ENCODE measurements at places on chromosomes 3 and 15.

DNA sequence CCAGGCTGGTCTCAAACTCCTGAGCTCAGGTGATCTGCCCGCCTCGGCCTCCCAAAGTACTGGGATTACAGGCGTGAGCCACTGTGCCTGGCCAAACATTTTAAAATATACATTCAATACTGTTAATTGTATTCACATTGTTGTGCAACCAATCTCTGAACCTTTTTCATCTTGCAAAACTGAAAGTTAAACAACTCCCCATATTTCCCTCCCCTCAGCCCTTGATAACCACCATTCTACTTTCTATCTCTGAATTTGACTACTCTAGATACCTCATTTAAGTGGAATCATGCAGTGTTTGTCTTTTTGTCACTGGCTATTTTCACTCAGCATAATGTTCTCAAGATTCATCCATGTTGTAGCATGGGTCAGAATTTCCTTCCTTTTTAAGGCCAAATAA, 30.0 kb downstream of the HMCES start:
- DNase-seq, result no peak

DNA sequence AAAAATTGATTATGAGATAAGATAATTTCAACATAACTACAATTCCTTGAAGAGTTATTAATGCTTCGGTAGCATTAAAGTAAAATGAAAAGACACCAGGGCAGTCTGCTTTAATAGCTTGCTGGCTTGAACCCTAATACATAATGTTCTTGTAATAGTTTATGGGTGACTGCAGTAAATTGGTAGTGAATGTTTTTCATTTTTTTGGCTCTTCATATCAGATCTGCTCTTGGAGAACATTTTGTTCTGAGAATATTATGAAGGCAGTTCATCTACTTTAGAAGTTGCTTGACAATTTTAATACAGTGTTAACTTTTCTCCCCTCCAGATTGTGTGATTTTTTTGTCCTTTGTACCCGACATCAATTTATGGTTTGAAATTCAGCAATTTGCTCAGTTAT, 128.4 kb downstream of the ZBTB20 start:
- DNase-seq, result no peak

GRCh38 chr15:63718590-63719035, 115.1 kb downstream of the HERC1 start:
- no peak for DNase-seq

DNA sequence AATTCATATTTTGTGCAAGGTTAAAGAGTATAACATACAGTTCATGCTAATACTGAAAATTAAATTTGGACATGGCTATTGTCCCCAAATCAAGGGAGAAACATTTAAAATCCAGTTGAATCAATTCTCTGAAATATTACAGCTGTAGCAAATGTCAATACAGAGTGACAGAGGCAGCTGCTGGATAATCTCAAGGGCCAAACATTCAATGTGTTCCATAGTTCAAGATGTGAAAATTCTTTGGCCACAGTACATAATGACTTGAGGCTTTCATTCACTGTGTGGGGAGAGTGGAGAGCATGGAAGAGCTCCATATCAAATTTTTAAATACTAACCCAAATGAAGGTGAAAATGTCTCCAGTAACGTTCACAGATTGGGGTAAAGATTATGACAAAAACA, 1192.8 kb upstream of the CADM2 start:
- no peak for DNase-seq

DNA sequence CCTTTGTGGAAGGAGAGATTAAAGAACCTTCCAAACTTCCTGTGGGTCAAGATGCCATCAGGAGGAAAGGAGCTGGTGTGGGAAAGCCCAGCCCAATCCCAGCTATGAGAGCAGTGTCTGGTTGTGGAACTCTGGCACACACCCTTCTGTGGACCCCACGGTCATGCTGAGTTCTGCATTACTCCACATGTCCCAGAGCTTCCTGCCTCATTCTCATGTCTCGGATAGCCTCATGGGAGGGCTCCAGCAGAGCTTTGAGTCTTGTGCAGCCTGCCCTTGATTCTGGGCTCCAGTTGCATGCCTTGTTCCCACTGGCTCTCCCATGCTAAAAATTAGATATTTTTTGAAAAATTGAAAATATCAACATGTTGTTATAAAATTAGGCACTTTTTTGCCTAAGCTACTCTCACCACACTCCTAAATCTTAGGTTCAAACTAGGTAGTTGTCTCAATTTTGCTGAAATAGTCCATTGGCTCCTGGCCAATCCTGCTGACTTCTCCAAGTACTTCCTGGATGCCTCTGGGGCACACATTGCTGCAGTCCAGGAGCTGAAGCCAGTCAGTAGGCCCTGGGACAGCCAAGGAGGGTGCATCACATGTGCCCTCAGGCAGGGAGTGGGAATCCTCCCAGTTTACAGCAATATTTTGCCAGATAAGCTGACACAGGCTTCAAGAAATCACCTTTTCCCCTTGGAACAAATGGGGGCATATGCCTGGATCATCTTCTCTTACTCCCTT, 144.3 kb downstream of the EEFSEC start:
- no peak for DNase-seq

GRCh38 chr3:195198426-195199346, 72.3 kb downstream of the XXYLT1 start:
- no peak for DNase-seq

GRCh38 chr3:109927726-109928125, 590.4 kb upstream of the DPPA4 start:
- DNase-seq, result no peak

GRCh38 chr3:116165135-116165534, 280.2 kb downstream of the LSAMP start:
- no peak for DNase-seq

DNA sequence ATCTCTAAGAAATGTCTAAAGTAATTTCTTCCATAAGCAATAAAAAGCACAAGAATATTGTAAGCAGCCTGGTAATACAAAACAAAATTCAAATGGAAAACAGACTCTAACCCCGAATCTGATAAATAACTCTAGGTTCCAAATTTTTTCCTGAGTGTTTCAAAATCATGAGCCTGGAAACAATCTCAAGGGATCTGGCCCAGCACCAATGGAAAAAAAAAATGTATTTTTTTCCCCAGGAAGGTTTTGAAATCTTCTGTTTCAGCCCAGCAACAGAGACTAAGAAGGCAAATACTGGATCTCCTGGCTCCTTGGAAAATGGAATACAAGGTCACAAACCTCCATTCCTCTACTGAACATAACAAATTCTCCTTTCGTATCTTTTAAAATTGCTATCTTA, 13.0 kb downstream of the TBC1D2B start:
- DNase-seq, result no peak

DNA sequence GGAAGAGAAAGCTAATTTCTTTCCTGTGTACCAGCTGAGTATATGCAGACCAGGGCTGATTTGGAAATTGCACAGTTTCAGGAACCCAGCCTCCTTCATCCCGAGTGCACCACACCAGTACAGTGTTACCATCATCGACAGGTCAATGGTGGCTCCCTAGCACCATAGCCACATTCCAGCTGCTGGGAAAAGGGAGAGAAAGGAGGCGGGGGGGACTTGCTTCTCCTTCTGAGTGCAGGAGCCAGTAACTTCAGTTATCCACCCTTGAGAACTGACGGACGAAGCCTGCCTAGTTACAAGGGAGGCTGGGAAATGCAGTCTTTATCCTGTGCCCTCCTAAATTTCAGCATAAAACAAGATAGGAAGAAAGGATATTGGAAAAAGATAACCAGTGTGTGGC, 129.7 kb upstream of the PRICKLE2 start:
- no peak for DNase-seq

- DNase-seq, result no peak
Measured at GRCh38 chr3:102302020-102302419, 132.8 kb upstream of the ZPLD1 start.

DNA sequence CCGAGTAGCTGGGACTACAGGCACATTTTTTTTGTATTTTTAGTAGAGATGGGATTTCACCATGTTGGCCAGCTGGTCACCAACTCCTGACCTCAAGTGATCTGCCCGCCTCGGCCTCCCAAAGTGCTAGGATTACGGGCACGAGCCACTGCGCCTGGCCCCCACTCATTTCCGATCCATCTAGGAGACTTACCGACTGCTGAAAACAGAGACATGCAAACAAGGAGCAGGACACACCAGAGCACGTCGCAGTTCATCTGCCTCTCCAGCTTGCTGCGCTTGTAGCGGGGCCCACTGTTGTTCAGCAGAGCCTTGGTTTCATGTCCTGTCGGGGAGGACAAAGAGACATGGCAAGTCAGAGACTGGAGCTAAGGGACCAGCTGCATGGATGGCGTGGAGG, 137.4 kb downstream of the ATP10A start:
- no peak for DNase-seq

- DNase-seq, result no peak
Measured at GRCh38 chr15:42404461-42405235, 45.3 kb downstream of the CAPN3 start.

GRCh38 chr15:24318981-24319380, 356.6 kb upstream of the NPAP1 start:
- DNase-seq, result no peak

- no peak for DNase-seq
Measured at GRCh38 chr15:85540085-85540797, 159.8 kb downstream of the AKAP13 start.

DNA sequence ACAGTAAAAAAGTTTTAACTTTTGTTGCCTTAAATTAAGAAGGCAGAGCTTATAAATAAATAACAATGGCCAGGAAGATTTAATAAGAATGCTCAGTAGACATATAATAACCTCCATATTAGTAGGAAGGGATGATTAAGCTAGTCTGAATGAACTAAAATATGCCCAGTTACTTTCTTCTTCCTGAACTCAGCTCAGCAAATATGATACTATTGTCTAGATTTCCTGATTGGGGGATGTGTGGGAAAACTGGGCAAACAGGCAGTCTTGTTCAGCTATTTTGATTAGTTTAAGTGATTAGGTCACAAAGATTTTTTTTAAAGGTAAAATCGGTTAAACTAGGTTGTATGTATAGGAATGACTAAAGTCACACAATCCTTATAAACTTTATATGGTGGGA, 167.2 kb upstream of the SLC2A2 start:
- no peak for DNase-seq

DNA sequence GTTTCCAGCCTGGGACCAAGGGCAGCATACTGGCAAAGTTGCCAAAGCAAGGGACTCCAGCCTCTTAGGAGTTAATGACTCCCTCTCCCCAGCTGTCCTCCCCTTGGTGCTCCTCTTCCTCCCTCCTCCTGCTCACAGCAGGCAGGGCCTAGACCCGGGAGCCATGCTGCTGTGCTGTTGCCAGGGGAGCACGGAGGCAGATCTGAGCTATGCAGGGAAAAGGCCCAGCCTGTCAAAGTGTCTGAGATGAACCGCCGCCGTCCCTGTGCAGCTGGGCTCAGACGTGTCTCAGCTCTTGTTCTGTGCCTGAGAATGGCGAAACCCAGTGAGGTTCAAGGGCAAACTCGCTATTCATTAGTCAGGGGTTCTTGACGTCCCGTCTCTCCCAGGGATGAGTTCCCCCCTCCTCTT, 60.8 kb upstream of the POLG start:
- no peak for DNase-seq

DNA sequence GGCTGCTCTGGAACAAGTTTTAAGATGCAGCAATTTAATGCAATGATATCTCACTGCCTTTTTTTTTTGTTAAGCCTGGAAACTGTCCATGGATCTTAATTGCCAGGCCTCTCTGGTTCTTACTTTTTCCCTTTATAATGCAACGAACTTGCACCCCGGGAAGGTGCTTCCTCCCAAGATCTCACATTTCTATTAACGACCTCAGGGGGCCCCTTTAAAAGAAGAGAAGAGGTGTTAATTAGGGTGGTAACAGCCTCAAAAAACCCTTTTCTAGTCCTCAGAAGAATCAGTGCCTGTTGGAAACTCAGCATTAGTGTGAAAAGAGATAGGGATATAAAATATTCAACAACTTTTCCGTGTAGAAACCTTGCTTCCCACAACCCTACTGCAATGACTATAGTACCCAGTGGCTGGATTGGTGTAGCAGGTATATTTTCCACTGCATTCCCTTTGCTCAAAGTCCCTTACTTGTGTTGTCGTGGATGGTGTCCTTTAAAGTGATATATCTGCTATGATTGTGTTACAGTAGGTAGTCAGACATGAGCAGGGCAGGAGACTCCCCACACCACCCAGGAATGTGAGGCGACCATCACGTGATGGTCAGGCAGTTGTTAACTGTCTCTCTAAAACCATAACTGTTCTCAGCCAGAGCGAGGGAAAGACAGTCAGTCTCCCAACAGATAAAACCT, 121.8 kb downstream of the CTNNB1 start:
- DNase-seq, result no peak

- no peak for DNase-seq
Measured at GRCh38 chr3:15120986-15121385, 22.0 kb upstream of the RBSN start.

GRCh38 chr3:39295184-39295775, 15.4 kb upstream of the CX3CR1 start:
- no peak for DNase-seq

GRCh38 chr3:127316685-127317084, 28.8 kb upstream of the PRR20G start:
- no peak for DNase-seq

DNA sequence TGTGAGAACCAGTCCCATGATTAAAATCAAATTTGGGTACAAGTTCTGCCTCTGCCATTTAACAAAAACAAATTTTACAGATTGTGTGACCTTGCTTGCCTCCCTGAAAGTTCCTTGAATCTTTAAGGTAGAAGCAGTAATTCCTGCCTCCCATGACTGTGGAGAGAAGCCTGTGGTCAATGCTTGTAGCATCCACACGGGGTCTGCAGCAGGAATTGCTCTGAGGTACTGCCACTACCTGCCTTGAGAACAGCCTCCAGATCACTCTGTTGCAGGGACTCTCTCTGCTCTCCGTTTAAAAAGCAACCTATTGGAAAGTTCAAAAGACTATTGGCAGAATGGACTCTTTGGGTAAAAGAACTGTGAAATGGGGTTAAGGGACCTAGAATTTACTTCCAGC, 75.9 kb downstream of the SST start:
- DNase-seq, result no peak

GRCh38 chr3:154071146-154071545, 50.0 kb upstream of the ARHGEF26 start:
- no peak for DNase-seq

DNA sequence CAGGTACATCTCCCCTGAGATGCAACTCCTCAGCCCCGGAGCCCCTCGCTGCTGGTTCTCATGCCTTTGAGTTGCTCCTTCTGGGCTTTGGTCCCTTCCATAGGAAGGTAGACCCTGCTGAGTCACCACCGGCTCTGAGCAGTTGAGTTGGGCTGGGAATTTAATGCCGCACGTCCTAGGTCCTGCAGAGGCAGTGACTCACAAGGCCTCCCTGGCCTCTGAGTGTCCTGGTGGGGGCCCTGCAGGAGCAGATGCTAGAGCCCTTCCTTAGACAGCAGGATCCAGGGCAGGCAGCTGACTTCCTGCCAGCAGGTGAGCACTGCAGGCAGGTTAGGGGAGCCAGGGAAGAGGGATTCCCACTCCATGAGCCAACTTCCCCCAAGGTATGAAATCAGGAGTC, 5.5 kb upstream of the NTRK3 start:
- no peak for DNase-seq

DNA sequence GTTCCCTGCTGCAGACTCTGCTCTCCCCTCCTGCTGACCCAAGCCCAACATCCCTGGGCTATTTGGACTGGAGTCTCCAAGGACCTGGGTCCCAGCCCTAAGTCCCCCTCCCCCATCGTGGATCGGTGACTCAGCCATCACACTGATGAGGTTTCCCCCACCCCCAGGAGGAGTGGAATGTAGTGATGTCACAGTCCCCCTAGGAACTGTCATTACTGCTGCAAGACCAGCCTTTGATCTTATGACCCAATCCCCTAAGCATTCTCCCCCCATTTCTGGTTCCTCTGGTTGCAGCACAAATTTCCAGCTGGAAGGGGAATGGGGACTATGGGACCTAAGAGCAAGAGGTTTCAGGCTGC, 63.4 kb upstream of the CSPG4 start:
- DNase-seq, result no peak

Measured in T follicular helper cell (primary cell).